ENCODE measurements at places on chromosomes 1 and 21.

DNA sequence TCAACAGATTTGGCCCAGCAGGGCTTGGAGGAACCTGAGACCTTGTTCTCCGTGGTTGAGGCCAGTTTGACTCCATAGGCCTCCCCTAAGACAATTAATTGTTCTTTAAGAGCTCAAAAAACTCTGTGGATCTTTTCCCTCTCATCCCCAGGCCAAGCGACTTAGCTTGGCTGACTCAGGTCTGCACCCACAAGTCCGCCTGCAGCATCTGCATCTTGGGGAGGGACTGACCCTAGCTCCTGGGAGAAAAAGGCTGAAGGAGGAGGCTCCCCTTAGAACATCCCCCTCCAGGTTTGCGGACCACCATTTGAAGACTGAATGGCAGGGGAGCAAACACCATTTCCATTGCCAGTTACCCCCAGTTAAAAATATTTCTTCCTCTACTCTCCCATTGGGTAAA is 1.5 kb upstream of the HES2 start:
- no peak for DNase-seq

GRCh38 chr1:114088392-114089299 is 65.0 kb downstream of the SYT6 start:
- DNase-seq, result no peak

DNA sequence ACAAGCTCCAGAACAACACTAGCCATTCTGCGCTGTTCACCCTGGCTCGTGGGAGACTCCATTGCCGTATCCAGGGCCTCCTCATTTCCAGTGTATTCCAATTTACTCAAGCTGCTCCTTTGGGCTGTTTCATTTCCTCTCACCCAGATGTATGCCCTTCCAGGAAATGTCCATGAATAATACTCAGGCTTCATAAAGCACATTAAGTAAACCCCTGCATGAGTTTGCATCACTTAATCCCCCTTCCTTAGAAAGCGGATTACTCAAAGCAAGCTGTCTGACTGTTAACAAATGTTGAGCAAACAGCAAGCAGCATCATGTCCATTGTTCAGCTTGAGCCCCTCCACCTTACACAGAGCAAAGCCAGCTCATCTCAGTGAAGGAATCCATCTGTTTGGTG is 403.6 kb upstream of the PBX1 start:
- no peak for DNase-seq

DNA sequence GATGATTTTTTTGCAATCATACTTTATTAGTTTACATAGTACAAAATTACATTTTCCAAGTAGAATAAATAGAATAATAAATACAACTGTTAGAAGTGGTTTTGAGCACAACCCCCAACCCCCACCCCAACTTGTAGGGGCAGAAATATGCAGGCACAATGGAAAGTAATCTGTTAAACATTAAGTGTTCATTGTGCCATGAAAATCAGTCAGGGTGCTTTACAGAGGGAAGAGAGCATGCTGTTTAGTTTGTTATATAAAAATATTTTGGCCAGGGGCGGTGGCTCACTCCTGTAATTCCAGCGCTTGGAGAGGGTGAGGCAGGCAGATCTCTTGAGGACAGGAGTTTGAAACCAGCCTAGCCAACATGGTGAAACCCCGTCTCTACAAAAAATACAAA is 2.6 kb downstream of the OR10T2 start:
- DNase-seq, result no peak

DNA sequence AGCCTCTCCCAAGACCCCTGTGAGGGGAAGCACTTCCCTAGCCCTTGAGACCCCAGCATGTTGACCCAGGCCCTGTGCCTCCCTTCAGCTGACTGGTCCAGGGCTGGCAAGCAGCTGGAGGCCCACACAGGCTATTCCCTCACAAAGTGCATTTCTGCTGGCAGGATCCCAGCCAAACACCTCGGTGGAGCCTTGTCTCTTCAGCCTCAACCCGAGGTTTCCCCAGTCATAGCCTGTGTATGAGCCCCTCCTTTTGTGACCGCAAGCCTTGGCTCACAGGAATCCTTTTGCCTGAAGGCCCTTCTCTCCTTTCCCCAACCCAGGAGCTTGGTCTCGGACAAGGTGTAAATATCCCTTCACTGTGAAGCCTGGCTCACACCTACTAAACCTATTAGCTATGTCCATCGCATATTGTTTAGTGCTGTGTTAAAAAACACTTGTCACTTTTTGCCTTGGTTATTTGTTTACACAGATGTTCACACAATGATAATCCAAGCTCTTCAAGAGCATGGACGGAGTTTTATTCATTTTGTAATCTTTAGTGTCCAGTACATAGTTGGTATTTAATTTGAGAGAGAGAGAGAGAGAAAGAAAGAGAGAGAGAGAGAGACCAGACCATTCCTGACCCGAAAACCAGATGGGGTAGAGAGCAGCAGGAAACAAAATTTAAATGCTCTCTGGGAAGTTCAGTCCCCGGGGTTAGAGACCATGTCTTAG is 8.5 kb upstream of the CD247 start:
- DNase-seq, result no peak

DNA sequence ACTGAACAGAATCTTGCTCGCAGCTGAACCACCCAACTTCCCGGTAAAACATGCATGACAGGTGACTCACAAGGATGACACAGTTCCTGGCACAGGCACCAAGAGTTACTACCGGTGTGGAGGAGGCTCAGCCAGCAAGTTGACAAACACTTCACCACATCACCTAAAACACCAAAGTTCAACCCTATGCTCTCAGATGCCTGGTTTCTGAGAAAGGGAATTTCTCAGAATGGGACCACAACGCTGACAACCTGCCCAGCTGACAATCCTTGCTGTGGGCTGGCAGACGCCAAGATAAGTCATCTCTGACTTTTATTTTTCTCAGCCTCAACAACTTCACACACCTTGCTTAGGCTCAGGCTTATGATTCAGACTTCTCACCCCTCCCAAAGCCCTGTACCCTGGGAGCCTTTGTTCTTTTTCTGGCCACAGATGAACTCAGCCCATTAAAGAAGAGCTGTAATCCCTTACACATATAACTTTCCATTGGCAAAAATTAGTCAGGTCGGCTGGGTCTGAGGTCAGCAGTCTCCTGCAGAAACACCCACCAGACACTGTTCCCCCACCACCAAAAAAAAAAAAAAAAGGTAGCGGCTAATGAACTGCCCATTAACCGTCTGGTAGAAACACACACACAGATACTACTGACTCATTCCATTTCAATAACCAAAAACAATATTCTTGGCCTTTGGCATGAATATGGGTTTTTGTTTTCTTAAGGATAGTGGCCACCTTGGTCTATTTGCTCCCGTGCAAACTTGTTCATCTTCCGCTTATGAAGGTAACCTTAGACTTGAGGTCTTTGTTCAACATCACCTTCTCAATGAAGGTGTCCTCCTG is 10.8 kb upstream of the TIAM1 start:
- peak; percentile 34 for DNase-seq

GRCh38 chr1:160400646-160401486 is 502 bp downstream of the VANGL2 start:
- DNase-seq, result no peak

DNA sequence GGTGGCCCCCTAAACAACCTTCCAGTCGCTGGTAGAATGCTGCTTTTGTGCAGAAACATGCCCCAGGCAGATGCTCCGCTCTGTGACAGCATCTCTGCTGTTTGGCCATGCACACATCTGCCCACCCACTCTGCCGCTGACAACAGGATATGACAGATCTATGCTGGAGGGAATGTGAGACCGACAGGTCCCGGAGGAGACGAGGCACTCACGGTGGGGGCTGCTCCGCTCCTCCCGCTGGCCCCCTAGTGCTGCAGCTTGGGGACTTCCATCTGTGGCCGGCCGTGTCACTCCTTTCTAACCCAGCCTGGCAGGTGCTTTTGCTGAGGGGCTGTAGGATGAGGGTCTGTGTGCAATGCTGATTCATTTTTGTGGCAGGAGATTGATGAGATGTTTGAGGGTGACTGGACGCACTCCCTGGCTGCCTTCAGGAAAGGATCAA is 49.1 kb upstream of the DMRTB1 start:
- no peak for DNase-seq

GRCh38 chr1:159005161-159005560 is 4.5 kb upstream of the IFI16 start:
- no peak for DNase-seq

GRCh38 chr1:11979028-11979850 is 1.0 kb upstream of the MFN2 start:
- DNase-seq, result no peak

GRCh38 chr1:65266476-65266875 is 42.9 kb upstream of the DNAJC6 start:
- no peak for DNase-seq

- DNase-seq, result no peak
These were observed 14.7 kb downstream of the HSF2BP start for GRCh38 chr21:43644609-43645008.

All from stimulated activated CD8-positive, alpha-beta memory T cell treated with anti-CD3 and anti-CD28 coated beads, Interleukin-2, amount 100 ng/mL, for 1 hour (primary cell).